AG09309 (cell line): ENCODE measurements at places on chromosomes 7 and 10.
A peak's percentile ranks its signal among the peaks of the same experiment; 100 is the strongest.

DNA sequence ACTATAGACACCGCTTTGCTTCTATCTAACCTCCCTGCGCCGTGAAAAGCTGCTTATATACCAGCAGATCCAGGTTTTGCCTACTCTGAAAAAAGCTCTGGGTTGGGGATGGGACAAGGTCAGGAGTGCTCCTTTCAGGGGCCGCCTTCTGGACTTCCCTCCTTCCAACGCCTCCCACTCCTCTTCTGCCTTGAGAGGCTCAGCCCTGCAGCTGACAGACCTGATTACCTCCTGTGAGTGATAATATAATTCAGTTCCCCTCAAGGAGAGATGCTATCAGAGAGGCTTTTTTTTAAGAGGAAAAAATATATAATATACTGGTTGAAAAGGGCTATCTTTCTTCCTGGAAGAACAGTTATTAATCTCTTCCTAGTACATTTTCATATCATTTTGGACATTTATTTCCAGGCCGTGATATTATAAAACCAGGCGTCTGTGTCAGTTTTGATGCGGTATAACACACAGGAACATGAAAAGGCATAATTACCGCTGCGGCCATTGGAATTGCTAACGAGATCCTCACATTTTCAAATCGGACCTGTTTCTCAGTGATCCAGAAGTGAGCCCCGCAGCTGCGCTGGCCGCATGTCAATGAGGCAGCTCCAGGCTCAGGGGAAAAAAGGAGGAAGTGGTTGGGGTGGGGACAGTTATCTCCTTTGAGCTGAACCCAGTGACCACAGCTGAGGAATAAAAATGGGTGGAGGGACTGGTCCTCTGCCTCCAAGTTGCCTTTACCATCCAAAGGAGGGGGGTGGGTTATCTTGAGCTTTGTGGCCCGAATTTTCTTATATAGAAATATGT lies 457.1 kb downstream of the TYW1 start:
- DNase-seq = no peak

GRCh38 chr7:70812511-70812910 lies 319.4 kb upstream of the GALNT17 start:
- DNase-seq = no peak

- no peak for DNase-seq
Measured at GRCh38 chr7:43888993-43889945, 17.1 kb downstream of the URGCP start.

GRCh38 chr7:101243646-101244374 lies 1.1 kb downstream of the FIS1 start:
- no peak for DNase-seq

- no peak for DNase-seq
Measured at GRCh38 chr7:102284891-102285539, 1.7 kb upstream of the SH2B2 start.

GRCh38 chr7:102974366-102975236 lies 61.8 kb downstream of the LRRC17 start:
- DNase-seq = no peak

- DNase-seq = no peak
Measured at GRCh38 chr10:53786236-53786900, 1013.8 kb upstream of the MBL2 start.

DNA sequence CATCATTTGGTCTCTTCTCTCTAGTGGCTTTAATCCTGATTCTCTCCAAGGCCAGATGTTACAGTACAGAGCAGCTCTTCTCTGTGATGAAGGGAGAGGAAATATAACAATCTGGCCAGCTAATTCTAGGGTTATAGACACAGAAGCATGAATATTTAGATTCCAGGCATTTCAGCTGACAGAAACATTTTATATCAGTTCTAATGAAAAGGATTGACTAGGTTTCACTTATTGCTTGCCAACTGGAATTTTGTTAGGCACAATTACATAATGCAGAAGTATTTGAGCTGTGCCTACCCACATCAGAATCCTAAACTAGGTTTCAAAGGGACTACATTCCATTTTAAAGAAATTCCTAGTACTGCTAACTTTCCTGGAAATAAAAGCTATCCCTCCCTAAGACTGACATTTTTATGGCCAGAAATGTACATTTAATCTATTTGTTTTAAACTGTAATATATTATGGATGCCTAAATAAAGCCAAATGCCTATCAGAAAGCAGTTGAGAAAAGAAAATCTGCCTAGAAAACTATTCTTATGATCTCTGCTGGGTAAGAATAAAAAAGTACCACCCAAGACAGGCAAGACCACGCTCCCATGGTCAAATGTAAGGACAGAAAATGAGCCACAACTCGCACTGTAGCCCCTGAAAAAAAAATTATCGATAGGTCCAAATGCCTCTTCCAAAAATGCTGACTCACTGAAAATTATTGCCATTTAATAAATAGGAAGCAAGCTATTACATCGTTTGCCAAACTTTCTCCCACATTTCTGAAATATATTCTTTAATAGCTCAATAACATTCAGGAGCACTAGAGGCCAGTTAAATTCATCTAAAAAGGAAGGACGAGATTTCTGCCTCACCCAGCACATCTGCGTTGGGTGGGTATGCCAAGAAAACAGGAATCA lies 498.1 kb downstream of the KCNMA1 start:
- no peak for DNase-seq

- no peak for DNase-seq
Measured at GRCh38 chr10:95404462-95404858, 113.7 kb upstream of the PDLIM1 start.

DNA sequence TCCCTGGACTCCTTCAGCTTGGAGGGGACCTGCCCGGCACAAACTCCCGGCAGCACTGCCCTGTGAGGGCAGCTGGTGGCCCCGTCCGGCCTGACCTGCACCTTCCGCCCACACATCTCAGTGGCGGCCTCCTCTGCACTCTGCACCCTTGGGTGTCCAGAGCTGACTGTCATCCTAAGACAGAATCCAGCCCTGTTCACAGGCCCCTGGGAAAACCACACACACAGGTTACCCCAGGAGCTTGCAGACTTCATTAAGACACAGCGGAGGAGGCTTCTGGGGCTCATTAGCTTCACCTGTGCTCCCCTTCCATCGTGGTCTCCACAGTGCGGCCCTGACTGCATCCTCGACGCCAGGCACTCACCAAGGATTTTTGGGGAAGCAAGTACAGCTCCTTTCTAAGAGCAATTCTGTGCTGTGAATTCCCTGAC lies 51.5 kb upstream of the SHH start:
- DNase-seq = no peak

- DNase-seq = no peak
Measured at GRCh38 chr10:32959006-32959920, 1.2 kb upstream of the ITGB1 start.

DNA sequence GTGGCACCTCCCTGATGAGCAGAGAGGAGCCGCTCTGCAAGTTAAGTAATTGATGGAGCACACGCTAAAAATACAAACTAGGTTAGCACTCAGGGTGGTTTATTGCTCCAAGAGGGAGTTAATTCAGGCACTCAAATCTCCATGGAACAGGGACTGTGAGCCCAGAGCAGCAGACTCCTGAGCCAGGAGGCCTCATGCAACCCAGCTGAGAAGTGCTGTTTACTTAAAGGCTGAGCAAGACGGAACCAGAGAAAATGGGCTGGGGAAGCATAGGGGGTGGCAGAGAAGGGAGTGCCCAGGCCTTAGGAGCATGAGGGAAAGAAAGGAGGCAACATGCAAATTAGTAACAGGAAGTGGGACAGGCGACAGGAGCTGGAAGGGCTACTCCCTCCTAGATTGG lies 174.1 kb downstream of the KCNMA1 start:
- DNase-seq = no peak

GRCh38 chr10:127928021-127928806 lies 21.3 kb downstream of the PTPRE start:
- DNase-seq = no peak

GRCh38 chr10:120221873-120222485 lies 235.0 kb upstream of the PLPP4 start:
- DNase-seq = peak; percentile 2

DNA sequence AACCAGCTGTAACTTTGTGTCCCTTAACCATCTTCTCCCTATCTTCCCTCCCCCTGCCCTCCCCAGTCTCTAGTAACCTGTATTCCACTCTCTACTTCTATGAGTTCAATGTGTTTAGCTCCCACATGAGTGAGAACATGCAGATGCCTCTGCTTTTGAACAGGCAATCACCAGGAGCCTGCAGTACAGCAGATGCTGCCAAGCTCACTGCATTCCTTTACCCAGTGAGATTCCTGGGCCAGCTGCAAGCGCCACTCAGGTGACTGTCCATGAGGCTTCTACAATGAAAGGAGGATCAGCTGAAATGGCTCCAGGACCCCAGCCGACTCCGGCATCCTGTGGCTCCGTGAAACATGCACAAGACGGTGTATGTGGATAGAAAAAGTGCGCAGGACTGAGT lies 15.7 kb downstream of the GRID1 start:
- DNase-seq = no peak

DNA sequence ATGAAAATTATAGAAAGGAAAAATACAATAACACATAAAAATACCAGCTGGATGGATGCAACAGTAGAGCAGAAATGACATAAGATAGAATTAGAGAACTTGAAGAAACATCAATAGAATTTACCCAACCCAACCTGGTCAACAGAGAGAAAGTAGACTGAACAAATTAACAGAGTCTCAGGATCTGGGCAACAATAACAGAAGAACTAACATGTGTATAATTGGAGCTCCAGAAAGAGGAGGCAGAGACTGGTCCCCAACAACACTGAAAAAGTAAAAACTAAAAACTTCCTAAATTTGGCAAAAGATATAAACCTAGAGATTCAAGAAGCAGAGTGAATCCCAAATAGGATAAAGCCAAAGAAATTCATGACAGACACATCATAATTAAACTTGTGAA lies 458.8 kb downstream of the RPS24 start:
- no peak for DNase-seq

DNA sequence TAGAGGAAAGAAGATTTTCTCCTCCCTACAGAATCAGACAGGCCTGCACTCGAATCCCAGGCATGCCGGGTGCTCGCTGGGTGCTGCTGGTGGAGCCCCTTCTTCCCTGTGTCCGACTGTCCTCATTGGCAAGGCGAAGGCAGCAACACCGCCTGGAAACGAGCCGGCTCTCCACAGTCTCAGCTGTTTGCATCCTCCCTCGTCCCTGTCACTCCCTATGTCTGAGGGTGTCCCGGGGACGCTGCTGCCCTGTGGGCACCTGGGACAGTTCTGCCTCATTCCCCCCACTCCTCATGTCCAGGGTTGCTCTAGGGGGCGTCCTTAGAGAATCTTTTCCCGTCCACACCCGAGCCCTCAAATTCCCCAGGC lies 31.6 kb upstream of the TMEM72 start:
- no peak for DNase-seq

DNA sequence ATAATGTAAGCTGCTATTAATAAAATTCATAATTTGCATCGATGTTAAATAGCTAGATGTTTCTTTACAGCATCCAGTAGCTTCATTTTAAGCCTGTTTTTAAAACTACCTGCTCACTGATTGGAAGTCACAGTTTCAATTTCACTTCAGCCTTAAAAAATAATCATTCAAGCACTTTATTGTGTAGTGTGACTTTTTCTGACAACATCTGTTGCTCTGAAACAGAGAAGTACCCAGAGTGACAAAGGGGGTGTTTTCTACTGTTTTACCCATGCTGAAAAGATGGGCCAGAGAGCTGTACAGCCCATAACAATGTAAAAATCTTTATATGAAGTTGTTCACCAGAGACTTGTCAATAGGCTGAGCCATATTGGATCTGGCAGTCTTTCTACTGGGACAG lies 437.2 kb downstream of the MDFIC start:
- no peak for DNase-seq

DNA sequence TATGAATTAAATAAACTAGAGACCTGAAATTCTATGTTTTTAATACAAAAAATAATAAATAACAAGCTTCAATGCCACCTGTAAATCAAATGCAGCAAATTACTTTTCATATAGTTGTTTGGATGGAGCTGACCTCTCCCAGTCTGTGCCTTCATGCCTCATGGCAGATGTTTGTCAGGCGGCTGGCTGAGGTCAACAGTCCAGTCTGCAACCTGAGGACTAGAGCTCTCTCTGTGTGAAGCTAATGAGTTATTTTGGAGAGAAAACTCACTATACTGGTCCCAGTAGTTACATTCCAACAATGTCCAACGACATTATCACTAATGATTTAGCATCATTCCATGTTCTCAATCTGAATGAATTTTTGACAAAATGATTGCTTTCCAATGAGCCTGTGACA lies 746.2 kb upstream of the POM121L12 start:
- DNase-seq = no peak

- DNase-seq = no peak
Measured at GRCh38 chr7:979886-980571, 3.0 kb upstream of the CYP2W1 start.

- no peak for DNase-seq
Measured at GRCh38 chr7:149077594-149077993, 12.9 kb downstream of the ZNF786 start.

- DNase-seq = no peak
Measured at GRCh38 chr7:57775396-57776088, 325.6 kb downstream of the ZNF716 start.

DNA sequence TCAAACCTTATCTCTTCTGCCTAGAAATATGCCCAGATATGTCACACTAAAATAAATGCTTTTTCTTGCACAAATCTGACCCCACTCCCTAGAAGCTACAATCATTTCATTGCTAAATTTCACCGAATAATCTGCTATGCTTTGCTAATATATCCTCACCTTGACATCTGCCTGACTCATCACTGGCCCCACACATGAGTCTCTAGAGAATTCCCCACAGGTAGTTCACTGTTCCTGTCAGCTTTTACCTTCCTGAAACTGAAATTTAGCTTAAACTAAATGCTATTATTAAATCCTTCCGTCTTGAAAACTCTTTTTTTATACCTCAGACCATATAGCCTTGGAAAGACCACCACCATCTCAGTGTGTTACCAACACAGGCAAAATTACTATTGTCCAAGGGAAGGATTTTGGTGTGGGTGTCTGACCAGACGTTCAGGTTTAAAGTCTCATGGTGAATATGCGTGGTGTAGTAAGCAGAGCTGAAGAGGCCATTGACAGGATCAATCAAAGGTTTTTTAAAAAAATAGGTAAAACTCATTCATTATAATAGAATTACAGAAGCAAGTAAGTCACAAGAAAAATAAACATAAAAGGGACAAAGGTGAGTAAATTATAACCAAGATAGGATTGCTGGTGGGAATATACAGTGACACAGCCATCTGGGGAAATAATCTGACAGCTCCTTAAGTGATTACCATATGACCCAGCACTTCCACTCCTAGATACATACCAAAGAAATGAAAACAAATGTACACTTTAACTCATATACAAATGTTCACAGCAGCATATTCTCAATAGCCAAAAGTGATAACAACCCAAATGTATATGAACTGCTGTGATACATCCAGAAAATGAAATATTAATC lies 173.5 kb downstream of the KMT2E start:
- DNase-seq = no peak
